ENCODE measurements at places on chromosomes 2 and 18.

DNA sequence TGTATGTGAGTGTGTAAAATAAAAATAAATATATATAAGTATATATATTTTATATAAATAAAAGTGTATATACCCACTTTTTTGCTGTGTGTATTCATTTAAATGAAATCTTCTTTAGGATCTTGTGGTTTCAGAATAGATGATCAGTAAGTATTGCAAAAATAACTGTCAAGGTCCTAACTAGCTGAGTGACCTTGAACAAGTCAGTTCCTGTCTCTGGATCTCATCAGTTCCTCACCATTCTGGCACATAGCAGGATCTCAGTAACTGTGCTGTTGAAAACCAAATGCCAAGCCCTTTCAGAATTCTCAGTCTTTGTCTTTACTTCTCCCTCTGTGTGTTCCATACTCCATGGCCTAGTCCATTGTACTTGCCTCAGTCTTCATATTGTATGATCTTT lies 115.3 kb upstream of the CXCR4 start:
- no peak for DNase-seq

GRCh38 chr2:127011231-127011661 lies 95.7 kb downstream of the BIN1 start:
- peak; percentile 40 for DNase-seq

GRCh38 chr18:21146016-21146415 lies 34.4 kb upstream of the ROCK1 start:
- no peak for DNase-seq

GRCh38 chr18:23210526-23210925 lies 75.2 kb downstream of the CABLES1 start:
- no peak for DNase-seq

DNA sequence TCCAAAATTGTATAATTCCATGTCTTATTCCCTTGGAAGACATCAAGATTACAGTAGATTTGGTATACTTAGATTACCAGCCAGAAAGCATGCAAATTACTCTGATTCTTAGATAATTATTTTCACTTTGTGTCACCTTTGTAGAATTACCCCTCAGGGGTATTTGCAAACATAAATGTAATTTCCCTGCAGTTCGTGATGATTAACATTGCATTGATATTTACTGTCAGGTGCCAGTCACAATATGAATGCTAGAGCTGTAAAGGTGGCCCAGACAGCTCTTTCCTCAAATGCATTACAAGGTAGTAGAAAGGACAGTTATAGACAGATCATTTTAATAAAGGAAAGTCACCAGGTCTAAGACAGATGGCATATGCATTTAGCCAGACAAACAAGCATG lies 1537.5 kb upstream of the PIK3C3 start:
- no peak for DNase-seq

DNA sequence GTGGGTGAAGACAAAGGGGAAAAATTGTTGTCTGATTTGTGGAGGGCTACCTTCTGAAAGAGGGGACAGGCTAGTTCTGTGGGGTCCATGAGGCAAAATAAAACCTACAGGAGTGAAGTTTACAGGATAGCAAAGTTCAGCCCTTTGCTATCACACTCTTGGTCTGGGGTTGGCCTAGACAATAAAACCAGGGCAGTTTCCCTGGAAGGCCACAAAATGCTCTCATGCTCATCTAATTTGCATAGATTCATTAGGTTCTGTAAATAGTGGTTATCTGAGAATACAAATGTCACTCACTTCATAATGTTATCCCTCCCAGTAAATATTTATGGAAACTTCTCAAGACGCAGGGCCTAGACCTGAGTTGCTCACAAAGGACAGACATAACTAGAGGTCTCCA lies 63.6 kb downstream of the INSIG2 start:
- no peak for DNase-seq

DNA sequence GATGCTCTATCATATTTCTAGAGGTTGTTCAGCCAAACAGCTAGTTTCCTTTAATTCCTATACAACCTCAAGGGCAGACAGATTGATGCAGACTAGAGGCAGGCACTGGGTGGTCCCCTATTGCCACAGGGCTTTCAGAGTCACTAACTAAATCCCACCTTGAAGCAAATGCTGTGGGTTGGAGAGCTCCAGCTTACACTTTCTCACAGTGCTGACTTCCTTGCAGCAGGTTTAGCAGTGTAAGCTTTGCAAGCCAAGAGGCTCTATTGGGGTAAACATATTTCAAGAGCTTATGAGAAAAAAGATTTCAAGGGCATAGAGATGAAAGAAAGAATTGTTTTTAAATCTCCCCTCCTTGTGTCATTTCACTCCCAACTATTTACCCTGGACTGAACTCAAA lies 366.5 kb upstream of the CRIM1 start:
- no peak for DNase-seq

All from uterus (tissue), 4 donors.